ENCODE measurements at places on chromosomes 4 and X. TPM values are rescaled to one million over a fixed set of nuclear protein-coding genes. Genes with fewer than 3 reads are reported as not detected.

DNA sequence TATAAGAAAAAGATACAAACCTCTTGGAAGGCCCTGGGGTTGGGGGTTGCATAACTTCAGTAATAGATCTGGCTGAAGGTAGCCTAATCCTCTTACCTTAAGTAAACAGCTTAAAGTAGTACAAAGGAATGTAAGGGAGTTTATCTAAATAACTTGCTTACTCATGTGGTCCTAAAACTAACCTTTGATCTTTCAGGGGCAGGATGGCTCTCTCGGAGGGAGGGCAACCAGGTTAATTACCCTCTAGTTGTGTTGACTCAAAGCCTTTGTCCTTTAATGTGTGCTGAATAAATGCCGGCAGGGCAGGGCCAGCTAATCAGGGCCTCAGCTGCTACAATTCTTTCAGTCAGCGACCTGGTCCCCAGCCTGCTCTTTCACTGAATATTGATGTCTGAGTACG, 822.0 kb upstream of the SLIT2 start:
- no peak for DNase-seq

DNA sequence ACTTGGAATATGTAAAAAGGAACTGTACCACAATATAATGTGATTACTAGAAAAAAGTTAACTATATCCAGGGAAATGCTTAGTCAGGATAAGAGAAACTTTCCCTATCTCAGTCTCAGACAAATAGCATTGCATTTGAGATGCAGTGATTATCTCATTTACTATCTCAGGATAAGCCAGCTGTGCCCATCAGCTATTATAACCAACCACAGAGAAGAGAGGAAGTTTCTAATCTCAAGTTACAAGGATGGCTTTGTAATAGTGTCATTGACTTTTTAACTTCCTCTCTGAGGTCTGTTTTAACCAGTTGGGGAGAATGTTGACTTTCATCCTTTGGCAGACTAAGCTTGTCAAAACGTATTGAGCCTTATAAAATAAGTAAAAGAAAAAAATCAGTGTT, 56.5 kb downstream of the SNX25 start:
- DNase-seq: no peak

GRCh38 chrX:102155806-102156179, at the start of gene BEX5:
TSS of gene BEX5 (minus strand) at chrX:102155977. CDS start at chrX:102154265, 1,712 bp downstream.
- peak; percentile 32 for DNase-seq

DNA sequence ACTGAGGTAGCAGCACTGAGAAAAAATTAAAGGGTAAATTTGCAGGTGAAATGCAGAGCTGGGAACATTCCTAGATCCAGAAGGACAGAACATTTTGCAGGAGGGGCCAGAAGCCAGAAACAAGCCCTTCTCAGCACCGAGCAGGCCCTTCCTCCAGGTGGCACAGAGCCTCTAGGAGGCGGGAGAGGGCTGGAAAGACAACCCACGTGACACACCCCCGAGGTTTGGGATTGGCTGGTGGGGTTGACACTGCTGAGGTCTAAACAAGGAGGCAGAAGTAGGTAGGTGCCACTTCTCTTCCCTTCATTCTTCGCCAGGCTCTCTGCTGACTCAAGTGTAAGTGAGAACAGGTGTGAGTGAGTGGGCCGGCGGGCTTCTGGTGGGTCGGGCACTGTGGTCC, at the start of gene PAGE4:
PAGE4 (plus strand) TSS at position 288 of the 400 bp plus-strand sequence. CDS start 1,126 bp downstream, outside the sequence.
- DNase-seq: no peak

Gene LONRF3
- 4.2 TPM for total RNA-seq

DNA sequence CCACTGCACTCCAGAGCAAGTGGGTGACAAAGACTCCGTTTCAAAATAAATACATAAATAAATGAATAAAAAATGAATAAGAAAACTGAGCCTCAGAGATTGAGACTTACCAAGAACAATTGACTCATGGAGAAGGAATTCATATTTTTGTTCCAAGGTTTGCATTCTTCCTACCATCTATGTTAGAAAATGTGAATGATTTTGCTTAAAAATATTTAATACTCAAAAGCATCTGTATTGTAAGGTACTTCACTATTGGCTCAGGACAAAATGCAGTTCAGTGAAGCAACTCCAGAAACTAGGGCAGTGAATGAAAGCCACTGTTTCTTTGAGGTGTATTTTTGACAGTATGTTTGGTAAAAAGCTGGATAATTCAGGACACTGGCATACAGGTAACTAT, 54.1 kb downstream of the XAGE2 start:
- no peak for DNase-seq

DNA sequence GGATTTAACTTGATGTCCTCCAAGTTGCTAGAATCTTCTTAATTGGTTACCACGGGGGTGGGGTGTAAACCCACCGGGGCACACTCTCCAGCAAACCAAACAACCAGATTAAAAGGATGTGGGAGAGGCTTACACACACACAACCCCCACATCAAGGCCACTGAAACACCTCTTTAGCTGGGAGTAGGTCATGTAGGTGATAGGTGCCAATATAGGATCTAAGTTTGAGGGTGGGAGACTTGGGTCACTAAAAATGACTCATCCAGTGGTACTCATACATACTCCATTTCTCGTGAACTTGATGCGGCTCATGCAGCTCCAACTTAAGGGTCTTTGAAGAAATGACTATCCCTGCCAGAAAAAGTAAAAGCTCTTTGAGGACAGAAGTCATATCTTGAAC, 20.5 kb upstream of the CD40LG start:
- no peak for DNase-seq

DNA sequence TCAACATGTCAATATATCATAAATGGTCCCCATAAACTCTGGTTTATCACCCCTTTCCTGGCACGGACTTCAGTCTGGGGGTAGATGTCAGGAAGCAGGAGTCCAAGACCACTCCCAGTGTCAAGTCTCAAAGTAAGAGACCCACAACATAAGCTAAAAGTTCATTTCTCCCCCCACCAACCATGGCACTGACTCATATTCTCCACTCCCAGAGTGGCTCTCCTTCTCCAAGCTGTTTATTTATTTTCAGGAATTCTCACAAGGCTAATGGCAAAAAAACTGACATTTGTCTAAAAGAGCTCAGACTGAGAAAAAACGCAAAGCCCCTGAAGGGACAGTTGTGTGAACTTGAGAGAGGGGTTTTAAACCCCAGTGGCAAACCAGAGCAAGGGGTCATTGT, 217.0 kb downstream of the RAB28 start:
- no peak for DNase-seq

Gene PCDH19
- total RNA-seq: 0.84 TPM

GRCh38 chr4:103842637-103843239, 123.0 kb upstream of the TACR3 start:
- no peak for DNase-seq

GRCh38 chr4:8373973-8374545, 66.5 kb downstream of the ACOX3 start:
- DNase-seq: peak; percentile 23

Gene VCX3B
- not detected for total RNA-seq

DNA sequence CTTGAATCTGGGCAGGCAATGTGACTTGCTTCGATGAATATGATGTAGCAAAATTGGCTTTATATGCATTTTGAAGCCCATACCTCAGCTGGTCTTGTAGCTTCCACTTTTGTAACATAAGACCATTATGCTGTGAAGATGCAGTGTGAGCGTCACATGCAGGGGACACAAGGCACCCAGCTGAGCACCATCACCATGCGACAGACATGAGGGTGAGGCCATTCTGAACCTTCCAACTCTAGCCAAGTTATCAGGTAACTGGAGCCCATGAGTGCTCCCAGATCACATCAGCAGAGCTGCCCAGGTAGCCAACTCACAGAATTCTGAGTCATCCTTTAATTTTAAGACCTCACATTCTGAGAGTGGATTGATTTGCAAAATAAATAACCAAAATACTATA, 705.9 kb downstream of the FSTL5 start:
- no peak for DNase-seq

GRCh38 chr4:118997601-118998000, 108.9 kb downstream of the SYNPO2 start:
- DNase-seq: no peak

- peak; percentile 32 for DNase-seq
Observed at GRCh38 chrX:13254076-13254785, 65.6 kb downstream of the ATXN3L start.

DNA sequence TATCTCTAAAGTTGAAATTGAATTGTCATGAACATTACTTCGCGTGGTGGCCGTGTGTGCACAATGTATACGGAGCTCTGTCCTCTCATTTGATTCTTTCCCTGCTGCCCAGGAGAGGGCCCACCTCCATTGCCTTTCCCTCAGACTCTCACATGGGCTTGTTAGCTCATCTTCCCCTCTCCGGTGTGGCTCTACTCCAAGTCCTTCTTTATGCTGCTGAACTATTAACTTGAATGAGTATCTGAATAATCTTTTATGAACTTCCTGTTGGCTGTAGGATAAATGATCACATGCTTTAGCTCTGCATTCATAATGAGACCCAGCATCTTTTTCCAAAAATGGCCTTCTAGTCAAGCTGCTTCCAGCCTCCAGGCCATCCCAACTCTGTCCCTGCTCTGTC, 68.8 kb upstream of the CLNK start:
- no peak for DNase-seq

GRCh38 chr4:20359692-20360091, 108.0 kb downstream of the SLIT2 start:
- DNase-seq: no peak

Gene MAGED4
- 1.1 TPM for total RNA-seq

DNA sequence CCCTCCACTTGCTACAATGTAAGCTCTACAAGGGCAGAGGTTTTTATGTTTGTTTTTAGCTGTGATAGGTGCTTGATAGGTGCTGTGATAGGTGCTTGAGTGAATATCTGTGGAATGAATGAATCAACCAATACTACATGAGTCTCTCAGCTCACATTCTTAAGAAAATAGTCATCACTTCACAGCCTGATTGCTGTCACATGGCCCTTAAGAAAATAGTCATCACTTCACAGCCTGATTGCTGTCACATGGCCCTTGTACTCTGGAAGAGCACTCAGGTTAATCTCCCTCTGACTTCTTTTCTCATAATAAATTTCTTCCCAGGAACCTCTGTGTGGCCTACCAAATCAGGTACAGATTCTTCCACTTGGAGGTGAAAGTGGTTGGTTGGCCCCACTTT, 335.2 kb downstream of the TENM3 start:
- no peak for DNase-seq

GRCh38 chrX:24093746-24094145, 39.0 kb downstream of the EIF2S3 start:
- no peak for DNase-seq

DNA sequence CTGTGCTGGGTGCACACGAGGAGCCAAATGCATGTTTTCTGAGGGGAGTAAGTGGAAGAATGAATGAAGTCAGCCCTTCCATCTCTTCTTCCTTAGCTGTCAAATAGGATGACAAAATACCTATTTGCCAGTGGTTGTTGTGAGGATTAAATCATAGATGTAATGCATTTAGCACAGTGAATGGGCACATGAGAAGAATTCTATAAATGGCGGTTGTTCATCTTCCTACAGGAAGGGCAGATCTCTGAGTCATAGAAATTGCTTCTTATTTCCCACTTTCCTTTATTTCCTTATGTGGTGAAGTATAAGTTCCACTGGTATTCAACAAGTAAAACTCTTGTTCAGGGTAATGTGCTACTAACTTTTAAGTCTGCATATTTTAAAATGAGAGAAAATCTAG, 83.1 kb downstream of the SORBS2 start:
- DNase-seq: no peak

All from left ventricle myocardium superior (tissue), 1 donor.